ENCODE measurements at places on chromosomes 12 and 14.
A peak's percentile ranks its signal among the peaks of the same experiment; 100 is the strongest.

GRCh38 chr12:71183846-71184245, 26.0 kb upstream of the TSPAN8 start:
- no peak for DNase-seq

- peak; percentile 11 for DNase-seq
Measured at GRCh38 chr12:101803978-101804377, 26.8 kb downstream of the GNPTAB start.

GRCh38 chr12:100437038-100437841, 36.4 kb upstream of the NR1H4 start:
- no peak for DNase-seq

DNA sequence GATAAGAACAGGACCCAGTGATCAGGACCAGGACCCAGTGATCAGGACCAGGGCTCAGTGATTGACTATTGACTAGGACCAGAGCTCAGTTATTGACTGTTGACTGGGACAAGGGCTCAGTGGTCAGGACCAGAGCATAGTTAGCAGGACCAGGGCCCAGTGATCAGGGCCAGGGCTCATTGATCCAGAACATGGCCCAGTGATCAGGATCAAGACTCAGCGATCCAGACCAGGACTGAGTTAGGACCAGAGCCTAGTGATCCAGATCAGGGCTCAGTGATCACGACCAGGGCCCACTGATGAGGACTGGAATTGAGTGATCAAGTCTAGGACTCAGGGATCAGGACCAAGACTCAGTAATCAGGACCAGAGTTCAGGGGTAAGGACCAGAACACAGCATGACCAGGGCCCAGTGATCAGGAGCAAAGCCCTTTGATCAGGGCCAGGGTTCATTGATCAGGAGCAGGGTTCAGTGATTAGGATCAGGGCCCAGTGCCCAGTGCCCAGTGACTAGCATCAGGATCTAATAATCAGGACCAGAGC, 176.0 kb downstream of the TMEM121 start:
- DNase-seq, result no peak

DNA sequence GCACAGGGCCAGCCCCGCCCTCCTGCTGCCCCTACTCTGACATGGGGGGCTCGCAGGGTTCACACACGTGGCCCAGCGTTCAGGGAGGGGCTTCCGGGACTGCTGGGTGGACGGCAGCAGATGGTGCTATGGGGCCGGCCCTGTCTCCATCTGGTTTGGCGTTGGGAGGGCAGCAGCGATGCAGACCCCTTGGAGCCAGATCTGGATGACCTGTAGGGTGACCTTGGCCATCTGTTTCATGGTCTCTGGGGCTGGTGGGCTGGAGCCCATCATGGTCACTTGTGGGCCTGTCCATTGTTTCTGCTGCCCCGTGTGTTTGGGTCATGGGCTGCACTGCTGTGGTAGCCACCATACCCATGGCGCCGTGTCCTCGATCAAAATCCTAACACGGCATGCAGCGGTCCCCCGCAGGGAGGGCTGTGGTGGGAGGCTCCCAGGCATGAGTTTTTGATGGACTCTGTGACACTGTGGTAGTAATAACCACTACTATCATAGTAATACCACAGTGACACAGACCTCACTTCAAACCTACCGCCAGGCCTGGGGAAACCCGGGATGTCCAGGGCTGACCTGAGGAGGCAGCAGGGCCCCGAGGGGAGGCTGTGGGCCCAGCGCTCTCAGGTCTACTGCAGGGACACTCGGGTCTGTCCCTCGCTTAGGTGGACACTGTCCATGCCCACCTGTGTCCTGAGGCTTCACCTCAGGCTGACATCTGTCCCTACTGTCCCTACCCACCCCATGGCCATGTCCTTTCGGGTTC, 359.4 kb downstream of the TMEM121 start:
- no peak for DNase-seq

Data from CD4-positive, alpha-beta T cell treated with Interferon gamma for 1 hour (primary cell).